ENCODE measurements at places on chromosomes 7 and 10.

GRCh38 chr10:27349987-27350386 is 109.4 kb upstream of the ACBD5 start:
- DNase-seq = no peak
- no peak overlapping the region for H3K4me3 ChIP-seq
- peaks cover 4% of the 10 kb centered on the region for H3K27me3 ChIP-seq
- H3K36me3 ChIP-seq = no peaks in the 10 kb centered on the region
- peaks cover 22% of the 10 kb centered on the region for H3K4me1 ChIP-seq

DNA sequence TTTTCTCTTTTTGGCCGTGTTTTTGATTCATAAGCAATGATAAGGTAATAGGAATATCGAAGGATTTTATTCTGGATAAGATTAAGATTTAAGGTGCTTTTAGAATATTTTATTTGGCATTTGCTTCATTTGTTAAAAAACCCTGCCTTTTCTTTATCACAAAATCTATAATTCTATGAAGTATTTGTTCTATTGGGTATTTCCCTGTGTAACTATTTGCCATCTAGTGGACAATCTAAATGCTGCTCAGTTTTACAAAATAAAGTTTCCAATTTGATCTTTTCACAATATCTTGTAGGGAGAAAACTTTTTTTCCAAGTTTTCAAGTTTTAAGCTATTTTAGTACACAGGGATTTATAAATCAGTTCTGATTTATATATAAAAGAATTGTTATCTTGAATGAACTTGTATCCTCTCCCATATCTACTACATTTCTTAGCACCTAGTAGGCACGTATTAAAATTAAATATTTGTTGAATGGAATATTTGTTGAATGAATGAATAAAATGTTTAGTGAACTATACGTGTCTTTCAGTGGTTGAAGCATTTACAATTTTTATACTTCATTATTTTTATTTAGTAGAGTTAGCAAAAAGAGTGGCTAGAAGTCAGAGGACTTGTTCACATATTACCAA is 26.5 kb downstream of the ANKRD7 start:
- H3K36me3 ChIP-seq = no peaks in the 10 kb centered on the region
- DNase-seq = no peak
- no peak overlapping the region for H3K4me3 ChIP-seq

DNA sequence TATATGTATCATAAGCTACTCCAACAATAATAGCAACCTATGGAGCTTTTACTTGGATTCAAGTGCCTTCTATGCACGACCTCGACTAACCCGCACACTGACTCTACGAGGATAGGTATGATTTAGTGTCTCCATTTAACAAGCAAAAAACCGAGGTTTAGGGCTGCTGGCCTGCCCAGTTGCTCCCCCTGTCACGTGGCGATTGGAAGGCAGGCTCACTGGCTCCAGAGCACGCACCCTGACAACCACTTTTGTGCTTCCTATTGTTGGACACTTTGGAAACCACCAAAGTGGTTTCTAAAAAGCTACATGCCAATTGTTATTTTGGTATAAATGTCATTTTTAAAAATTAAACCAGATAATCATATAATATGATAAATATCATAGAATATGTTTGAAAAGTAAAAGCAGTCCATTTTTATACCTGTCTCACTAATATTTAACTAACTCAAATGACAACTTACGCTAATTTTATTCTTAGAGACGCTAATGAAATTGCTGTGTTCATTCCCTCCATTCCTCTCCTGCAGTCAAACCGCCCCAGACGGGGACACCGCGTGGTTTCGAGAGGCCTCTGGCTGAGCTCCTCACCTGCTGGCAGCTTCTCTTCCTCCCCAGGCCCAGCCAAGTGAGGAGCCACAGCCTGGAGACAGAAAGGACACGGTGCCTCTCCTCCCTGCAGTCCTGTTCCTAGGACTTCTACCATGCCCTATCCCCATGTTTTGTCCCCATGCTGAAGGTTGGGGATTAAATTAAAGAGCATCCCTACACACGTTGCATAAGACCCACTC is 22.2 kb upstream of the RHEB start:
- H3K27me3 ChIP-seq = peaks cover 32% of the 10 kb centered on the region
- H3K27ac ChIP-seq = no peak overlapping the region
- no peaks in the 10 kb centered on the region for H3K36me3 ChIP-seq
- H3K4me1 ChIP-seq = no peaks in the 10 kb centered on the region
- DNase-seq = no peak

DNA sequence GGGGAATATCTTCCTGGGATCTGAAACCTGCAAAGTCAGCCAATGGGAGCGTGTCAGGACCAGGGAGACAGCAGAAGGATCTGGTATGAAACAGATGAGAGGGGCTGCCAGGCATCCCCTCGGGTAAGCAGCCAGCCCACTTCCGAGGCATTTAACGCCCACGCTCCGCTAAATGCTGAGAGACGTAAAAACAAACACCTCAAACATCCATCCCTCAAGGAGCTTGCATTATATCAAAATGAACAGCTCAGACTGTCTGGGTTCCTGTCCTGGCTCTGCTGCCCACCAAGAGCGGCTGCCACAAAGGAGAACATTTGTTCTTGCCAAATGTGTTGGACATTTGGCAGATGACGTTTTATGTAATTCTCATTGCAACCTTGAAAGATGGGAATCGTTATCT is 7.0 kb upstream of the SERPINE1 start:
- H3K4me1 ChIP-seq = peaks cover 17% of the 10 kb centered on the region
- DNase-seq = no peak
- H3K36me3 ChIP-seq = no peaks in the 10 kb centered on the region
- no peak overlapping the region for H3K27ac ChIP-seq
- H3K4me3 ChIP-seq = no peak overlapping the region
- peaks cover 21% of the 10 kb centered on the region for H3K27me3 ChIP-seq

GRCh38 chr7:135077642-135078041 is 70.2 kb upstream of the TMEM140 start:
- no peak for DNase-seq
- no peaks in the 10 kb centered on the region for H3K4me1 ChIP-seq
- H3K4me3 ChIP-seq = no peak overlapping the region
- no peaks in the 10 kb centered on the region for H3K36me3 ChIP-seq
- no peaks in the 10 kb centered on the region for H3K27me3 ChIP-seq
- H3K27ac ChIP-seq = no peak overlapping the region

- H3K27me3 ChIP-seq = no peaks in the 10 kb centered on the region
- no peak overlapping the region for H3K4me3 ChIP-seq
- no peak for DNase-seq
- peaks cover 7% of the 10 kb centered on the region for H3K36me3 ChIP-seq
- H3K4me1 ChIP-seq = peaks cover 2% of the 10 kb centered on the region
Observed at GRCh38 chr7:133860628-133861335, 266.4 kb upstream of the LRGUK start.

- H3K4me1 ChIP-seq = peaks cover 93% of the 10 kb centered on the region
- DNase-seq = no peak
- H3K27ac ChIP-seq = peak overlapping the region; percentile 95
Observed at GRCh38 chr7:50147951-50148808, 55.1 kb upstream of the ZPBP start.

All from activated B cell treated with CpG ODN at 0.5 μM for 24 hours (primary cell).